Natural killer cell treated with Interleukin-12 subunit alpha and Interleukin-12 subunit beta and Interleukin-15 and Interleukin-18, amount 100 ng/mL, for 72 hours (primary cell): ENCODE measurements at places on chromosomes 5 and 9. TPM values are rescaled to one million over a fixed set of nuclear protein-coding genes. Genes with fewer than 3 reads are reported as not detected.

The SCGB3A2 gene
- not detected for total RNA-seq

The NDUFAF2 gene
- total RNA-seq, result 18.6 TPM

The WNT8A gene
- total RNA-seq, result not detected

The LAMC3 gene
- not detected for total RNA-seq

- peaks cover 7% of the 10 kb centered on the region for H3K27me3 ChIP-seq
- H3K4me3 ChIP-seq, result no peak overlapping the region
- H3K27ac ChIP-seq, result no peak overlapping the region
- DNase-seq, result no peak
These were observed 47.9 kb upstream of the ZBTB43 start for GRCh38 chr9:126756876-126757415.

DNA sequence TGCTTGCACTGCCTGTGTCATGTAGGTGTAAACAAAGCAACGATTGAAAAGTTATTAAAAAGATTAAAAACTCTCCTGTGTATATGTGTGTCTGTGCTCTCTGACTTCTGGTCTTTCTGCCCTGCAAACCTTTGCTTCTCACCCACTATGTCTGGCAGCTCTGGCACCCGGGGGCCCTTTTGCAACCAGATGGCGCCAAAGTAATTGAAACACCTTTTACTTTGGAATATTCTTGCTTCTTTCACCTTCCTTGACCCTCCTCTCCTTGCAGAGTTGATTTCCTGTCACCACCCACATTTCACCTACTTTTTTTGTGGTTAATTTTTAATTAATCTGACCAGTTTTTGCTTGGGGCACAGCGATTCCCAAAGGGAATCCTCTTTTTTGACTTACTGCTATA lies 275.5 kb downstream of the ARHGEF28 start:
- H3K27me3 ChIP-seq, result peaks cover 13% of the 10 kb centered on the region
- H3K4me3 ChIP-seq, result no peak overlapping the region
- H3K27ac ChIP-seq, result no peak overlapping the region
- H3K36me3 ChIP-seq, result no peaks in the 10 kb centered on the region
- H3K4me1 ChIP-seq, result no peaks in the 10 kb centered on the region
- DNase-seq, result no peak

- H3K27me3 ChIP-seq, result no peaks in the 10 kb centered on the region
- no peaks in the 10 kb centered on the region for H3K36me3 ChIP-seq
- peak overlapping the region; percentile 27 for H3K27ac ChIP-seq
- no peak for DNase-seq
- no peak overlapping the region for H3K4me3 ChIP-seq
These were observed 73.7 kb downstream of the GADD45G start for GRCh38 chr9:89678396-89679015.

DNA sequence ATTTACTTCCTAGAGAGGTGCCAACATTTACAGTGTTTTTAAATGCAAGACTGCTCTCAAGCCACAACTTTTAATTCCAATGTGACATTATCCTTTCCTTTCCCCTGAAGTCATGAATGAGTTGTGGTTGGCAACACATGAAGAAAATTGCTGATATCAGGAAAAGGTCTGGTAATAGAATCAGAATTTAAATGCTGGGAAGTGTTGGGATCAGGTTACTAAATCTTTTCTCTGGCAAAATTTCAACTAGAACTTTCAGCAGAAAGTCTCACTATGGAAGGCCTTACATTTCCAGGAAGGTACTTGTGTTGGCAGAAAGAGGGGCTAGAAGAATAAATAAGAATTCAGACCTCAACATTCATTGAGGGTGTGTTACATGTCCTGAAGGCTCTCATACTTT lies 10.6 kb upstream of the SLC44A1 start:
- no peak for DNase-seq
- no peak overlapping the region for H3K27ac ChIP-seq
- no peaks in the 10 kb centered on the region for H3K36me3 ChIP-seq
- H3K27me3 ChIP-seq, result peaks cover 10% of the 10 kb centered on the region
- no peaks in the 10 kb centered on the region for H3K4me1 ChIP-seq

- no peak for DNase-seq
- H3K4me3 ChIP-seq, result no peak overlapping the region
- peaks cover 21% of the 10 kb centered on the region for H3K36me3 ChIP-seq
- H3K27me3 ChIP-seq, result peaks cover 5% of the 10 kb centered on the region
- no peak overlapping the region for H3K27ac ChIP-seq
These were observed 34.1 kb downstream of the ZNF483 start for GRCh38 chr9:111559000-111559610.
